H1 (cell line): ENCODE measurements at places on chromosomes 2 and 18. TPM values are rescaled to one million over a fixed set of nuclear protein-coding genes. Genes with fewer than 3 reads are reported as not detected.

Gene DSG1
- total RNA-seq: 0.06 TPM in 1 of 2 replicates, not detected in the other

DNA sequence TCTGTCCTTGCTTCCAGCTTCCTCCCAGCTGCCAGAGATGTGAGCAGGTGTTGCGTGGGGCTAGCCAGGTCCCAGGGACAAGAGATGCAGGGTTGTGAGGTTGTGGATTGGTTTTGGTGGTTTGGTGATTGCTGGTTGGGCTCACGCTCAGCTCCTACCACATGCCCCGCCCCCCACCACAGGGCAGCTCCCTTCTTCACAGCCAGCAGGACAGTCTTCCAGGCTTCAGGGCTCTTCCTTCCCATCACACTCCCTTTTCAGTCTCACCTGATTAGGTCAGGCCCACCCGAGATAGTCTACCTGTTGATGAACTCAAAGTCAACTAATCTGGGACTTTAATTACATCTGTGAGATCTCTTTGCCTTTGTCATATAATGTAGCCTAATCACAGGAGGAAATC lies 52.0 kb upstream of the GLI2 start:
- H3K36me3 ChIP-seq: no peaks in the 10 kb centered on the region
- H3K27me3 ChIP-seq: no peaks in the 10 kb centered on the region; the same call in 1 of the 2 replicates
- H3K4me3 ChIP-seq: no peak overlapping the region

- H3K27ac ChIP-seq: no peak overlapping the region
- H3K27me3 ChIP-seq: no peaks in the 10 kb centered on the region
- no peak overlapping the region for H3K4me3 ChIP-seq
- no peaks in the 10 kb centered on the region for H3K36me3 ChIP-seq
- H3K4me1 ChIP-seq: no peaks in the 10 kb centered on the region
- DNase-seq: no peak
Observed at GRCh38 chr2:19710230-19710629, 191.6 kb downstream of the TTC32 start.

DNA sequence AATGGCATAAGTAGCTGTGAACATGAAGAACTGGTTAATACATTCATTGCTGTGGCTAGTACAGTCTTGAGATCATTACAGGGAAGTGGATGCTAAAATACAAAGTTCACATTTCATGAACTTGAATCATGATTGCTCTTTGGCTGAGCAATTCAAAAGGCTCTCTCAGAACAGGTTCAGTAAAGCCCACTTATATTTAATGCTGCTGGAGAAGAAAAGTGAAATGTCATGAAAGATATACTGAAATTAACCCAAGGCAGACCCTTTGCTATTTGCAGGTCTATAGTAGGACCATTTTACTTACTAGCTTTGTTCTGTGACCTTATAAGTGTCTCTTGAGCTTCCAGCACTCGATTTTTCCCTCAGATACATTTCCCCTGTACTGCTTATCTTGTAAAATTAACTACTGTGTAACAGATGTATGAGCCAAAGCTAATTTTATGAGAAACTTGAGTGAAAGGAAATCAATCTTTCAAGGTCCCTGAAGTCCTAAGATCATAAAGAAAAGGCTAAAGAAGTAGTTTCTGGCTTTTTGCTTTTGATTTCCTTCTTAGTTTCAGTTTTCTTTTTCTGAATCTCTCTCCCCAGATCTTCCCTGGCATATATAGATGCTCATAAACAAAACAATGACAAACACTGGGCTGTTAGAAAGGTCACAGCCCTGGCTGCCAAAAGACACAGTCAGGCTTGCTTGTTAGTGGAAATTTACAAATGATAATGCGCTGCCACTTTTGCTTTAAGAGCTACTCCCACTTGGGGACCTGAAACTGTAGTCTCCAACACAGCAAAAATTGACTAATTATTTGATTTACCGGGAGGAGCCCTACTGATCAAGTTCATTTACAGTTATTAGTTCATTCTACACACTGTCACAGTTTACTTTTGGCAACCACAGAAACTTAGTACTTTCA lies 132.7 kb upstream of the XPO1 start:
- H3K27ac ChIP-seq: no peak overlapping the region
- H3K4me1 ChIP-seq: peaks cover 3% of the 10 kb centered on the region
- DNase-seq: no peak
- H3K36me3 ChIP-seq: no peaks in the 10 kb centered on the region
- H3K27me3 ChIP-seq: no peaks in the 10 kb centered on the region

Gene MYCN
- 137 and 142 TPM in 2 replicates for total RNA-seq

DNA sequence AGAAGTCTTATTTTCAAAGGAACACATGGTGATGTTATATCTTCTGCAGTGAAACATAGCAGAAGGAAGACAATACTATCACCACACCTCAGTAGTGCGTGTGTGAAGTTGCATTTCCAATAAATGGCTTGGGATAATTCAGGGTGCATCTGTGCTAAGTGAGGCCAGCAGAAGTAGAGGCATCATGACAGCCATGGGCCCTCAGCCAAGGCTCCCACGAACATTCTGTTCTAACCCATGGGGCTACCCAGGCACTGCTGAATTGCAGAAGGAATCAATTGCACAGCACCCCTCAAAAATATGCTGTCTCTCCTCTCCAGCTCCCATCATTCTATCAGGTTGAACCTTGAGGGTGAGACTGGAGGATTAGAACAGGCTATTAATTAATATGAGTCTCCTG lies 139.5 kb downstream of the RIF1 start:
- H3K4me3 ChIP-seq: no peak overlapping the region
- no peaks in the 10 kb centered on the region for H3K4me1 ChIP-seq
- no peak overlapping the region for H3K27ac ChIP-seq
- H3K36me3 ChIP-seq: no peaks in the 10 kb centered on the region
- DNase-seq: no peak

GRCh38 chr2:172865422-172865821 lies 129.8 kb downstream of the RAPGEF4 start:
- no peaks in the 10 kb centered on the region for H3K27me3 ChIP-seq
- no peaks in the 10 kb centered on the region for H3K36me3 ChIP-seq
- H3K27ac ChIP-seq: no peak overlapping the region

GRCh38 chr2:17672583-17673317 lies 80.9 kb downstream of the SMC6 start:
- H3K27ac ChIP-seq: no peak overlapping the region
- DNase-seq: no peak

DNA sequence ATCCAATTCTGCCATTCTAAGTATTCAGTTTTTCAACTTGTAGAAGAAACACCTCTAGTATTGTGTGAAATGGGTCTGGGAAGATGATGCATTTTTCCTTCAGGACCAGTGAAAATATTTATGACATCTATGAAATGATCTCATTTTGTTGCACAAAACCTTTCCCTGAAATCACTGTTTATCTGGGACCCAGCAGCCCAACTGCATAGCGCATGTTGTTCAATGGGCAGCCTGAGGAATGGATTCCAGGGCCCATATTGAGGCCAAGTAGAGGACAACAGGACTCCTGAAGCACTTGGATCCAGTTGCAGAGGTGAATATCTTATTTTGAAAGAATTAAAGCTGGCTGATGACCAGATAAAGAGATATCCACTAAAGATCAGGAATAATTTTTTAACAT lies 7.3 kb downstream of the RBMS1 start:
- no peak overlapping the region for H3K4me3 ChIP-seq
- DNase-seq: no peak
- H3K4me1 ChIP-seq: peaks cover 6% of the 10 kb centered on the region
- H3K36me3 ChIP-seq: no peaks in the 10 kb centered on the region

GRCh38 chr18:62745089-62745751 lies 29.9 kb downstream of the PHLPP1 start:
- H3K27me3 ChIP-seq: no peaks in the 10 kb centered on the region
- no peaks in the 10 kb centered on the region; the same call in none of the 2 replicates for H3K4me1 ChIP-seq
- H3K27ac ChIP-seq: no peak overlapping the region
- no peak for DNase-seq
- H3K36me3 ChIP-seq: no peaks in the 10 kb centered on the region

DNA sequence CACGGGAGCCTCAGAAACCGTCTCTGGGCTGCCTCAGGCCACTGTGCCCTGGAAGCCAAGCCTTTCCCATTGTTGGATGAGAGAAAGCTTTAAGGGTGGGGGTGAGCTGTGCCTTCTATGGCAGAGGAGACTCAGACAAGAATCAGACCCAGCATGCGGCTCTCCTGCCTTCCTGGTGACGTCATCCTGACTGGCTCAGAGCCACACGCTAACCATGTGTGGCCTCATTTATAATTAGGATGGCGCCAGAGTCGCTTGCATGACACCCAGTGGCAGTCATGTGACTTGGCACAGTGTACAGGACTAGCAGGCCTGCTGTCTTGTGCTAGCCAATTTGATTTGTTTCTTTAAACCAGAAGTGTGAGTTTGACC lies 99.1 kb downstream of the SH3BP4 start:
- no peaks in the 10 kb centered on the region for H3K4me1 ChIP-seq
- H3K4me3 ChIP-seq: no peak overlapping the region
- H3K27ac ChIP-seq: no peak overlapping the region
- peaks cover 25% of the 10 kb centered on the region for H3K36me3 ChIP-seq
- no peak for DNase-seq
- H3K27me3 ChIP-seq: no peaks in the 10 kb centered on the region

- DNase-seq: no peak
- no peaks in the 10 kb centered on the region for H3K4me1 ChIP-seq
- no peaks in the 10 kb centered on the region for H3K27me3 ChIP-seq
- no peak overlapping the region for H3K4me3 ChIP-seq
Observed at GRCh38 chr2:182191061-182191460, 205.4 kb downstream of the PPP1R1C start.

Gene LBH
- 24.6 and 25.7 TPM in 2 replicates for total RNA-seq

GRCh38 chr2:104049981-104050380 lies 803.9 kb upstream of the POU3F3 start:
- no peaks in the 10 kb centered on the region for H3K4me1 ChIP-seq
- H3K27ac ChIP-seq: no peak overlapping the region
- no peaks in the 10 kb centered on the region for H3K27me3 ChIP-seq

Gene NR4A2
- 1.4 and 1.7 TPM in 2 replicates for total RNA-seq

GRCh38 chr2:182359990-182360662 lies 66.7 kb downstream of the PDE1A start:
- no peaks in the 10 kb centered on the region for H3K4me1 ChIP-seq
- no peak for DNase-seq

Gene EGR4
- 0.20 TPM in 1 of 2 replicates, not detected in the other for total RNA-seq

DNA sequence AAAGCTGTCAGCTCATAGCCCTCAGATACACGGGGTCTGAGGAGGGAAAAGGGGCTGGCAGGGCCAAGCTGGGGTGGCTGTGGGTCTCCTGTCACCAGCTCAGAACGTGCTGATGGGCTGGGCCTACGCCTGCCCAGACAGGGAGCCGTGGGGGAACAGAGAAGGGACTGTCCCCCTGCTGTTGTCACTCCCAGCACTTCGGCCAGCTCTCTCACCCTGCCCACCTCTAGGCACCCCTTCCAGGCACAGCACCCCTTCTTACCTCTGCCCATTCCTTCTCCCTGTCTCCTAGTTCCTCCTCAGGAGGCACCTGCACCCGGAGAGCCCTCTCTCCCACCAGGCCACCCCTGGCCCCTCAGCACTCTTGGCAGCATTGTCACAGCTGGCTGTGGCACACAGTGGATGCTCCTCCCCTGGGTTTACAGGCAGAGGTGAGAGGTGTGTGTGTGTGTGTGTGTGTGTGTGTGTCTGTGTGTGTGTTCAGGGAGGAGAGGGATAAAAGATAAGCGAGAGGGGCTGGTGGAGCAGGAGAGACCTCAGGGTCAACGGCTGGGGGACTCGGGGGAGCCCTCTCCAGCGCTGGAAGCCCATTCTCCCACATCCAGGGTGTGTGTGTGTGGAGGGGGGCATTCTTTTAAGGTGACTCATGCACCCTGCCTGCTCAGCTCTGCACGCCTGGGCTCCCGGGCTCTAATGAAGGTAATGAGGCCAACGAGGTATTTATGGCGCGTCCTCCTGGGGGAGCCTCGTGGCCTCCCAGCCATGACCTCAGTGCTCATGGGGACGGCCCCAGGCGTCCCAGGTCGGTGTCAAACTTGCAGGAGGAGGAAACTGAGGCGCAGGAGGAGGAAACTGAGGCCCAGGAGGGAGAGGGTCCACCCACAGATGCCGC lies 66.1 kb upstream of the SMAD7 start:
- H3K27me3 ChIP-seq: no peaks in the 10 kb centered on the region
- peaks cover 17% of the 10 kb centered on the region for H3K4me1 ChIP-seq
- peak; percentile 54 for DNase-seq
